ENCODE measurements at places on chromosomes 11 and 22.
A peak's percentile ranks its signal among the peaks of the same experiment; 100 is the strongest.

DNA sequence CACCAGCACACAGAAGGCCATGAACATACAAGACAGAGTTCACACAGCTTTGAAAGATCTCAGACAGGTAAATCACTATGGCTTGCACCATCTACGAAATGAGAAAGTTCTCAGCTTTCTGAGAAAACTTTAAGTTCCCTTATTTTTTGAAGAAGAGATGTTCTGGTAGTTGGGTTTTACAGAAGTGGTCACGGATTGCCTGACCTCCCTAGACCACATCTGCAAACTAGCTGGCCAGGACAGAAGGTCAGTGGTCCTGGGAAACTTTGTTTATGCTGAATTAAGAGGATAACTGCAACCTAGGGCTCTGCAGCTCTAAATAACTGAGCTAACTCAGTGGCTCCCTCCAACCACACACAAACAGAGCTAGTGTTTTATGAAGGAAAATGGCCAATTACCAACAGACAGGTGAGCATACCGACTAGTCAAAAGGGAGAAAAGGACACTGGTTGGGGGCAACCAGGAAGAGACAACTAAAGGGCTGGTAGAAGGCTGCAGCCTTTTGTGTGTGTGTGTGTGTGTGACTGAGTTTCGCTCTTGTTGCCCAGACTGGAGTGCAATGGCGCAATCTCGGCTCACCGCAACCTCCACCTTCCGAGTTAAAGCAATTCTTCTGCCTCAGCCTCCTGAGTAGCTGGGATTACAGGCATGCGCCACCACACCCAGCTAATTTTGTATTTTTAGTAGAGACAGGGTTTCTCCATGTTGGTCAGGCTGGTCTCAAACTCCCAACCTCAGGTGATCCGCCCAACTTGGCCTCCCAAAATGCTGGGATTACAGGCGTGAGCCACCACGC, 8.5 kb upstream of the SCN2B start:
- no peak for DNase-seq

DNA sequence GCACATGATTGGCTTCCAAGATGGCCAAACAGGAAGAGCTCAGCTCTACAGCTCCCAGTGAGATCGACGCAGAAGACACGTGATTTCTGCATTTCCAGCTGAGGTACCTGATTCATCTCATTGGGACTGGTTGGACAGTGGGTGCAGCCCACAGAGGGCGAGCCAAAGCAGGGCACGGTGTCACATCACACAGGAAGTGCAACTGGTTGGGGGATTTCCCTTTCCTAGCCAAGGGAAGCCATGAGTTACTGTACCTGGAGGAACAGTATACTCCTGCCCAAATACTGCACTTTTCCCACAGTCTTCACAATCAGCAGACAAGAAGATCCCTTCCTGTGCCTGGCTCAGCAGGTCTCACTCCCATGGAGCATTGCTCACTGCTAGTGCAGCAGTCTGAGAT, 131.2 kb downstream of the DLG2 start:
- no peak for DNase-seq

GRCh38 chr11:73976451-73977151, 6.0 kb downstream of the UCP2 start:
- no peak for DNase-seq

DNA sequence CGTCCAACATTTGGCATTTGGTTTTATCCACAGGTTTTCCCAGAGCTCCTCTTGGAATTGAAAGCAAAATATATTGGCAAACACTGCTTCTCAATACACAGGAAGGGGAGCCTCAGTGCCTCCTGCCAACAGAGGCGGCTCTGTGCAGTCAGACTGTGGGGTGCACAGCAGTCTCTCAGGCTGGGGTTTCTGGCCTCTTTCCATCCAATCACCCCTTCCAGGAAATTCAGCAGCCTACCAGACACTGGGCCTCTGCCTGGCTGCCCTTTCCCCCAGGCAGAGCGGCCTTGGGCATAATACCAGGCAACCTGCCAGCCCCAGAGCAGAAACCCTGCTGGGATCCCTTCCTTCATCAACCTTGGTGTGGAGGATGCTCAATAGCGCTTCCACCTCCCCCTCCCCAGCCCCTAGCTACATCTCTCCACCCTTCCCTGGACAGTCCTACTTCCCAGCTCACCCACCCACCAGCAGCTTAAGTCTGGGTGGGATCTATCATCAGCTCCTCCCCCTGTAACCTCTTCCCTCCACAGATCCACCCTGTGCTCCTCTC, 17.8 kb upstream of the RAPSN start:
- no peak for DNase-seq

DNA sequence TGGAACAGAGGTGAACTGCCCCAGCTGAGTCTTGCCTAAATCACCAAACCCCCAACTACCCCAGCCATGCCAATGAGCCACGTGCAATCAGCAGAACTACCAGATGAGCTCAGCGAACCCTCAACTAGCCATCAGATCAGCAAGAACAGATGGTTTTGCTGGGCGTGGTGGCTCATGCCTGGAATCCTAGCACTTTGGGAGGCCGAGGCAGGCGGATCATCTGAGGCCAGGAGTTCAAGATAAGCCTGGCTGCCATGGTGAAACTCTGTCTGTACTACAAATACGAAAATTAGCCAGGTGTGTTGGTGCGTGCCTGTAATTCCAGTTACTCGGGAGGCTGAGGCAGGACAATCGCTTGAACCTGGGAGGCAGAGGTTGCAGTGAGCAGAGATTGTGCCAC, 374.3 kb downstream of the NXPE2 start:
- no peak for DNase-seq

- peak; percentile 83 for DNase-seq
Measured at GRCh38 chr11:19524171-19524671, 188.4 kb upstream of the NAV2 start.

- no peak for DNase-seq
Measured at GRCh38 chr11:125384825-125385224, 111.2 kb downstream of the FEZ1 start.

GRCh38 chr11:115075356-115075755, 397.0 kb downstream of the NXPE2 start:
- no peak for DNase-seq

DNA sequence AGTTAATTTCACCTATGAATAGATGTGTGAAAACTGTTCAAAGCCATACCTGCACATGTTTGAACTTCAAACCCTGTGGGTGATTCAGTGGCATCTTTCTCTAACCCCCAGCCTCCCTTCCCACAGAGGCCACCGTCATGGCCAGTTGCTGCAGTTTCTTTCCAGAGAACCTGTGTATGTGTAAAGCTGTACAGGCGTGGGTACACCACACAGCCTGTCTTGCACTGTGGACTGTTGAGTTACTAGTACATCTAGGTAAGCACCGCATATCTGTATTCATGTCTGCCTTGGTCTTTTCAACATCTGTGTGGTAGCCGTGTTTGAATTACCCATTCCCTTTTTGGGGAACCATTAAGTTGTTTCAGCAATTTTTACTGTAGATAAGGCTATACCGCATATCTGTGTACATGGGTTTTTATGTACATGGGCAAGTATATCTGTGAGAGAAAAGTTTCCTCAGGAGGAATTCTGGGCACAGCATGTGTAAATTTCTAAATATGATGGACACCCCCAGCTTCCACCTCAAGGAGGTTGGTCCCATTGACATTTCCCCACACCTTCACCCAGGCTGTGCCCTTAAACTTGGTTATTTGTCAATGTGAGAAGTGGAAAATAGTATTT, 13.9 kb downstream of the NEAT1 start:
- DNase-seq, result no peak

DNA sequence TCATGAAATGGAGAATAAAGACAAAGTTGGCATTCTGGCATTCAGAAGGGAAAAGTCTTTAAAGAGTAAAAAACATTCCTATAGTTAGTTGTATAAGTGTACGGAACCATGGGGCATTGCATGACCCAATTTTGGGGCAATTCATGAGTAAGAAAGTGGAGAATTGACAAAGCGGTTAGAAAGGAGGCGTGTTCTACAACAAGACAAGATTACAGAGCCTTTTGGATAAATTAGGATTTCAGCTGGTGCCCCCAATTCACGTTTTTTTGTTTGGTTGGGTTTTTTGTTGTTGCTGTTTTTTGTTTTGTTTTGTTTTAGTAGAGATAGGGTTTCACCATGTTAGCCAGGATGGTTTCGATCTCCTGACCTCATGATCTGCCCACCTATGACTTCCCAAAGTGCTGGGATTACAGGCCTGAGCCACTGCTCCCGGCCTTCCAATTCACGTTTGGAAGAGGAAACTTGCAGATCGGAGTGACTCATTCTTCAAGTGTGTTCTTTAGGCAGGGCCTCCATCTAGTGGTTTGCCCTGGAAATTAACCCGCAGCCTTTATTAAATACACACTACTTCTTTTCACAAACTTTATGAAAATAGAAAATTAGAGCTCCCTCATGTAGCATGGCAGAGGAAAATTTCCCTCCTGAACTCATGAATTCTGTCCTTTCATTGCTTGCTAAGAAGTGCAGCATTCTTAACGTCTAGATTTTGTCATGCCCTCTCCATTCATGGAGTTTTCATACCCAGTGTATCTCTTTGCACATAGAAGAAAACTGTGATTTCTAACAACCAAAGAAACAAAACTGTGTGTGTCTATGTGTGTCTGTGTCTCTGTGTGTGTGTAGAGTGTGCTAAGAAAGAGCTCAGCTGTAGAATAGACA, 118.1 kb downstream of the BBOX1 start:
- peak; percentile 34 for DNase-seq

- DNase-seq, result no peak
Measured at GRCh38 chr11:108559340-108559739, 34.2 kb downstream of the EXPH5 start.

DNA sequence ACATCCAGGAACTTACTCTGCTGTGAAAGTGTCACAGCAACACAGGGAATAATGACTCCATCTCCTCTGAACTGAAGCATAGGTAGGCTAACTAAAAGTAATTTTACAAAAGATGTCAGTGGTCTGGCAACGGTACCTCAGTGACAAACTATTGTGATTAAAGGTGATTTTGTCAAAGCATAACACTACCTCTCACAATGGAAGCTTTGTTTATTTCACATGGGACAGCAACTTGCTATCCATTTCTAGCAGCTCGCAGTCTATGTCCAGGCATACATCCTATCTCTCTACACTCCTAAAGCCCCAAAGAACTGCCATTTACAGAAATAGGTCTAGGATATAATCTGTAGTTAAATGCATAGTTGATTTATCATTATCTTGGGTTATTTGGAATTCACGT, 163.0 kb downstream of the KIRREL3 start:
- DNase-seq, result no peak

GRCh38 chr11:68753300-68753699, 2.0 kb upstream of the TESMIN start:
- no peak for DNase-seq

GRCh38 chr11:57057561-57057960, 68.8 kb downstream of the OR5AK2 start:
- no peak for DNase-seq

- DNase-seq, result no peak
Measured at GRCh38 chr11:17652556-17652955, 66.8 kb upstream of the MYOD1 start.
